ENCODE measurements at places on chromosomes 1 and 21.

- no peak for DNase-seq
These were observed 493.5 kb downstream of the DPYD start for GRCh38 chr1:97427371-97427770.

DNA sequence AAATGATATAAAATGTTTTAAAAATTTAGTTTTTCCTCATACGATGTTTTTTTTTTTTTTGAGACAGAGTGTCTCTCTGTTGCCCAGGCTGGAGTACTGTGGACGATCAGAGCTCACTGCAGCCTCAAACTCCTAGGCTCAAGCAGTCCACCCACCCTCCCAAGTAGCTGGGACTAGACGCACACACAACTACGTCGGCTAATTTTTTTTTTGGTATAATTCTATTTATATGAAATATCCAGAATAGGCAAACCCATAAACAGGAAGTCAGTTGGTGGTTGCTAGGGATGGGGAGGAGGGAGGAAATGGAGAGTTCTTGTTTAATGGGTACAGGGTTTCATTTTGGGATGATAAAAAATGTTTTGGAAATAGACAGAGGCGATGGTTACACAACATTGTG lies 56.5 kb downstream of the WARS2 start:
- no peak for DNase-seq

- no peak for DNase-seq
These were observed 4.1 kb upstream of the CHD5 start for GRCh38 chr1:6184083-6184783.

GRCh38 chr1:98382586-98382985 lies 278.9 kb upstream of the SNX7 start:
- no peak for DNase-seq

DNA sequence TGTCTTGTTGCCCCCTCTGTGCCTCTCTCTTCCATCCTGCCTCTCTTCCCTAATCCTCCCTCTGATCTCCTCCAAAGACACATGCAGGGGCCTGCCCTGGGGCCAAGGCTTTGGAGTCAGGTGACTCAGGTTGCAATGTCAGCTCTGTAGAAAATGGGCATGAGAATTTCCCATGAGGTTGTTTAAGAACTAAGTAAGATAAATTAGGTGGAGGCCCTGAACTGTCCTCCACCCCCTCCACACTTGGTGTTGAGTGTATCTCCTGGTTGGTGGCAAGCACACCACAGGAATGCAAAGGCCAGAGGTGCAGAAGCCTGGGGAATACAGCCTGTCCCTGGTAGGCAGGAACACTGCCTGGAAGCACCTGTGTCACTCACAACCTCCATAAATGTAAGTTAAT lies 63.9 kb upstream of the GRIK3 start:
- DNase-seq, result no peak

- no peak for DNase-seq
These were observed 52.2 kb downstream of the PIK3R3 start for GRCh38 chr1:46080257-46080656.

DNA sequence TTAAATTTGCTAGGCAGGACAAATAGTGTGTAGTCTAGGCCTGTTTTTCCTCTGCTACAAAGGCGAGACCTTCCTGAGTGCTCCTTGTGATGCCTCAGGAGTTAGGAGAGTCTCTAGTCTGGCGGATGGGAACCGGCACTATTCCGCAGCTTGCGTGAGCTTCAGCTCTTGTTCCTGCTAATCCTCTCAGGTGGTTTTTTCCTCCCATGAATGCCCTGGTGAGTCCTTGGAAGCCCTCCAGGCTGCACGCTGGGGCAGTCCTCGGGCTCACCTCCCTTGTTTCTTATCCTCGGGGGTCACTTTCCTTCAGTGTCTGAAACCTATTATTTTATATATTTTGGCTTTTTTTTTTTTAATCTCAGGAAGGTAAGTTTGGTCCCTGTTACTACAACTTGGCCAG lies 28.2 kb downstream of the UTS2 start:
- no peak for DNase-seq
